ENCODE measurements at places on chromosomes 1 and 21. TPM values are rescaled to one million over a fixed set of nuclear protein-coding genes. Genes with fewer than 3 reads are reported as not detected.
A peak's percentile ranks its signal among the peaks of the same experiment; 100 is the strongest.

GRCh38 chr1:218330043-218330623 is 15.0 kb upstream of the TGFB2 start:
- peak; percentile 27 for DNase-seq

DNA sequence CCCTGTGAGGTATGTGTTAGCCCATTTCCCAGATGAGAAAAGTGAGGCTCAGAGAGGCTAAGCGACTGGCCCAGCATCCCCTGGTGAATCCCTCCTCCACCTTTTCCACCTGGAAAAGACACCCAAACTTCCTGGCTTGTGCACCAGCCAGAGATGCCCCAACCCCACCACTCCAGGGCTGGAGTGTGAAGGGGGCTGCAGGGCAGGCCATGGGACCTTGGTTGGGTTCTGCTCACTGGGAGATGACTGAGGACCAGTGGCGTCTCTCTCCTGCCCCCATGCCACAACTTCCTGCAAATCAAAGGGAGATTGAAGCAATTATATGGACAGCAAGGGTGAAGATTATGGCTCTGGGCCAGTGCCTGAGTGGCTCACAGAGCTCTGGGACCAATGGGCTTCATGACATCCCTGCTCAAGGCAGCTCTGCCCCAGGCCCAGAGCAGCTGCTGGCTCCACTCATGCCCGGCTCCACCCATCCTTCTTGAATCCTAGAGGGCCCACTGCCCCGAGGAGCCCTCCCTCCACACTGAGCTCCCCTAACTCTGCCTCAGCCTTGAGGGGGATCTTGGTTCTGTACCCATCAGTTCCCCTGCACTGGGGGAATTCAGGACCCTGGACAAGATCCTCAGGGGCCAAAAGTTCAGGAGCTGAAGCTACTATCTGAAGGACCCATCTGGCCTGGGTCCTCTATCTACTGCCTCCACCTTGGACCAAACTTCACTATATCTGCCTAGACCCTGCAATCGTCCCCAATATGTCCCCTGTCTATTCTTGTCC is 416.9 kb downstream of the PTPRU start:
- no peak for DNase-seq

SPAG17 gene
- total RNA-seq = 0.67 TPM

- no peak for DNase-seq
Measured at GRCh38 chr21:27173053-27173452, 206.2 kb upstream of the ADAMTS5 start.

GRCh38 chr1:5950994-5951785 is 41.0 kb downstream of the NPHP4 start:
- no peak for DNase-seq

GRCh38 chr21:45403825-45404729 is 888 bp upstream of the COL18A1 start:
- peak; percentile 76 for DNase-seq

RPE65 gene
- 0.91 TPM for total RNA-seq

DNA sequence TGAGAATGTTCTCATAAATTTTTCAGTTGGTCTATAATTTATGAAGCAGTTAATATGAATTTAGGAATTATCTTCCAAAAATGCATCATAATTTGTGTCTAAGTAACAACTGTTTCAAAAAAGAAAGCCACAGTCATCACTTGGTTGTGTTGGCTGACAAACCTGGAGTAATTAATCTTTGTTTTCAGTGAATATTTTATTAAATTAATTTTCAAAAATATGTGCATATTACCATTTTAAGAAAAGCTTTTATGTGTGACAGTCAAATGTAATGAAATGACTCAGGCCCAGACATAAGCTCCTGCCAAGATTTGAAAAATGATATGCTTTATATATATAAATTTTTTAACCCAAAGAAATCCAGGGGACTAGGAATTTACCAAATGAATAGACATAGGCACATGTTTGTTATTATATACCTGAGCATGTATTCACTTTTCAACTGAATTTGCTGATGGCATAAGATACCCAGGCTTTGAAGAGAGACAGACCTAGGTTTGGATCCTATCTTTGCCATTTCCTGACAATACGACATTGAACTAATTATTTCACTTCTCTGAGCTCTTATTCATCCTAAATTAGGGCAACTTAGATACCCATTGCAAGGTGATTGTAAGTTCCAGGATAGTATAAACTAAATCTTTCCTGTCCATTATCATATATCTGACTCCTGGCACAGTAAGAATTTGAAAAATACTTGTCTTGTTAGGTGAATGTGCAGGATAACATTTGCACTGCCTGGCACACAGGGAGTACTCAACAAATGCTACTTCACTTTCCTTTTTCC is 729.5 kb upstream of the ADGRL2 start:
- DNase-seq = no peak

PLA2G2C gene
- not detected for total RNA-seq

GRCh38 chr1:233439721-233440120 is 112.2 kb downstream of the MAP3K21 start:
- DNase-seq = peak; percentile 68

ACTL8 gene
- 2.0 TPM for total RNA-seq

GRCh38 chr1:212291505-212292134 is 6.4 kb downstream of the PPP2R5A start:
- DNase-seq = peak; percentile 20

GRCh38 chr1:40860706-40861223 is 1.4 kb downstream of the CITED4 start:
- DNase-seq = no peak

DNA sequence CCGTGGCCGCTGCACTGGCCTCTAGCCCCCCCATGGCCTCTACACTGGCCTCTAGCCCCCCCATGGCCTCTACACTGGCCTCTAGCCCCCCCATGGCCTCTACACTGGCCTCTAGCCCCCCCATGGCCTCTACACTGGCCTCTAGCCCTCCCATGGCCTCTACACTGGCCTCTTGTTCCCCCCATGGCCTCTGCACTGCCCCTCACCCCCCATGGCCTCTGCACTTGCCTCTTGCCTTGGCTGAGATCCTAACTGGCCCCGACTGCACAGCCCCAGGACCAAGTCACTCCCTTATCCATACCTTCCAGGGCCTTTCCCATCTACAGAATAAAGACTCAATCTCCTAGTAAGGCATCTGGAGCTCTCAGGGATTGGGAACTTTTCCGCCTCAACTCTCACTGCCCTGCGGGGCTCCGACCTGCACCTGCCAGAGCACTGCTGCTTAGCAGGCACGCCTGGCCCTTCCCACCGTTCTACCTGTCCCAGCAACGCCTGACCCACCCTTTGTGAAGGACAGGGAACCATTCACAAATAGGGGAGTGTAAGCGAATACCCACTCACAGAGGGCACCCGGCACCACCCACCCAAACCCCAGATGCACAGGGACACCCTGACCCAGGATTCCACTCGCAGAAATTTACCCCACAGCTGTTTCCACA is 38.8 kb downstream of the ACOT7 start:
- no peak for DNase-seq

- no peak for DNase-seq
Measured at GRCh38 chr1:236147068-236147467, 4.7 kb downstream of the GPR137B start.

GPR37L1 gene
- not detected for total RNA-seq

PUSL1 gene
- total RNA-seq = 28.0 TPM

POU3F1 gene
- total RNA-seq = 3.3 TPM

DNA sequence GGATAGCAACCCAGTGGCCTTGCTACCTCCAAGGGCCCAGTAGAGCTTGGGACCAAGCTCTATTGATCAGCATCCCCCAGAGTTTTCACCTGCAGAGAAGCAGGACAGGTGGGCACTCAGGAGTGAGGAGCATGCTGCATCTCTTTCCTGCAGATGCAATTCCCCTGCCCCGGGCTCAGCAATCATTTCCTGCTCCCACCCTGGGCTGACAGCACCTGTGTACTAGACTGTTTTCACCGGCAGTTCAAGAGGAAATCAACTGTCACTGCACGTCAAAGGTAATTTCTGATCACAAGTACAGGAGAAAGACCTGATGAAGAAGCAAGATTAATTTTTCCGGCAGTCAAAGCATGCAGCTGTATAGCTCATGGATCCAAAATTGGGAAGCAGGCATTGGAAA is 8.8 kb upstream of the NT5C1A start:
- DNase-seq = no peak

DNA sequence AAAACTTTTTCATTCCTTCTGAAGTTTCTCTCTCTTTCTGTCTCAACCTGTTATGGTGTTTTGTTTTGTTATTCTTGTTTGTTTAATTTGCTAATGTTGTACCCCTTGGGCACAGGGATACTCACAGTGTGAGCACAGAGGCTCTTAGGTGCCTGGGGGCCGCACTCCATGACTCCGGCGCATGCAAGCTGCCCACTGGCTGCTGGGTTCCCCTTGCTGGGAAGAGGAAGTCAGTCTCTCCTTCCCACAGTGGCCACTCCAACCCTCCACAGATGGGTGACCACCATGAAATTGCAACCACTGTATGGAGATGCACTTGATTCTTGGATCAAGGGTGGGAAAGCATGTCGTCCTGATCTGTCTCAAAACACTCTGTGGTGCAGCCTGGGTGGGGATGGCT is 4.6 kb upstream of the CD1A start:
- DNase-seq = no peak

- DNase-seq = no peak
Measured at GRCh38 chr1:227790868-227791267, 24.6 kb upstream of the PRSS38 start.

GRCh38 chr1:47186267-47187185 is 3.3 kb downstream of the PDZK1IP1 start:
- DNase-seq = no peak

ZNF593 gene
- total RNA-seq = 34.4 TPM

- peak; percentile 24 for DNase-seq
Measured at GRCh38 chr1:108575375-108575774, 15.5 kb downstream of the EEIG2 start.

TTC39A gene
- total RNA-seq = 1.4 TPM

SAMD11 gene
- 9.5 TPM for total RNA-seq

DNA sequence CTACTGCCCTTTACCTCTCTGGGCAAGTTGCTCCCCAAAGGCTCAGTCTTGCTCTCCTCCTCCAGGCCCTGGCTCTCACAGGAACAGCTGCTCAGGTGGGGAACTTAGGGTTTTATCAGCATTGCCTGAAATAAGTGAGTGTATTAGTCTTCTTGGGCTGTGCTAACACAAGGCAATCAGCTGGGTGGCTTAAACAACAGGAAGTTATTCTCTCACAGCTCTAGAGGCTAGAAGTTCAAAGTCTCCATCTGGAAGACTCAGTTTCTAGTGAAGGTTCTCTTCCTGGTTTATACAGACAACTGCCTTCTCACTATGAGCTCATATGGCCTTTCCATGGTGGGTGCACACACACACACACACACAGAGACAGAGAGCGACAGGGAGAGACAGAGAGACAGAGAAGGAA is 2.8 kb upstream of the CD1C start:
- DNase-seq = no peak

- peak; percentile 80 for DNase-seq
Measured at GRCh38 chr1:66598670-66599069, 64.7 kb downstream of the SGIP1 start.

- DNase-seq = no peak
Measured at GRCh38 chr1:183808296-183809027, 3.5 kb downstream of the RGL1 start.

DNA sequence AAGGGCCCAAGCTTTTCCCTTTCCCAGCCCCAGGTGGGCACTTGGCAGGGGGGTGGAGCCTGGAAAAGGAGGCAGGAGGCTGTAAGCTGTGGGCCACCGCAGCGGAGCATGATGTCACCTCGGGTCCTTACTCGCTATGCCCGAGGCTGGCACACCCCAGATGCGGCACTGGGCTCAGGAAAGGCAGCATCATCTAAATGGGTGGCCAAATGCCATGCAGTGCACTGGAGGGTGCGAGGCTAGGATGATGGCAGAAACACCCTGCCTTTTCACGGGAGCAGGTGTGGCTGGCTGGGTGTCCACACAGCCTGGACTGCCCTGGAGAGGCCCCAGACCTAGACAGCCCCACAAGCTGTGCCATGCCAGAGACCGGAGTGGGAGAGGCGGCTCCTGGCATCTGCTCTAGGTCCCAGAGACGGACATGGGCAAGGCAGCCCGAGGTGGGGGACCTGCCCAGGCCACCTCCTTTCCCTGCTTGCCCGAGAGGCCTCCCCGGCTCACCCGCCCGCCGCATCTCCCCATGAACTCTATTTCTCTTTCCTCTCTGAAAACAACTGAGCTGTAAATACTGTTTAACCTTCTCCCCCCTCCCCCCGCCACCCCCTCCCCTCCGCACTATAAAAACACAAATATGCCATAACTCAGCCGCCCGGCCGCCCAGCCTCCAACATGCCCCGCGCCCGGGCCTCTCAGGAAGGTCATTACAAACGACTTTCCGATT is 124.7 kb downstream of the CASZ1 start:
- no peak for DNase-seq

NUP210L gene
- total RNA-seq = not detected

DNA sequence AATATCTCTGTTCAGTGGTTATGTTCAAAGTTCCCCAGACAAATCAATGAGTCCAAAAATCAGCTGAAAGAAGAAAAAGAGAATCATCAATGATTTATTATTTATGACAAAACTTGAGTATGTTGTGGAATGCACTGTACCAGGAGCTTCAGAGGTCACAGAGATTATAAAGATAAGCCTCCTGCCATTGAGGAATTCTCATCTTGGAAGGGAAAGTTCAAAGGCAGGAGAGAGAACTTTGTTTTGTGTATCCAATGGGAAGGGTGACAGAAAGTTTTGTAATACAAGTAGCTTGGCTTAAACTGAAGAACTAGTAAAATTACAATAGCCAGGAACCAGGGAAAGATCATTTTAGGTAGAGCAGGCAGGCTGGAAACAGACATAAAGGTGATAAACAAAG is 367.7 kb downstream of the VAV3 start:
- DNase-seq = no peak

DNA sequence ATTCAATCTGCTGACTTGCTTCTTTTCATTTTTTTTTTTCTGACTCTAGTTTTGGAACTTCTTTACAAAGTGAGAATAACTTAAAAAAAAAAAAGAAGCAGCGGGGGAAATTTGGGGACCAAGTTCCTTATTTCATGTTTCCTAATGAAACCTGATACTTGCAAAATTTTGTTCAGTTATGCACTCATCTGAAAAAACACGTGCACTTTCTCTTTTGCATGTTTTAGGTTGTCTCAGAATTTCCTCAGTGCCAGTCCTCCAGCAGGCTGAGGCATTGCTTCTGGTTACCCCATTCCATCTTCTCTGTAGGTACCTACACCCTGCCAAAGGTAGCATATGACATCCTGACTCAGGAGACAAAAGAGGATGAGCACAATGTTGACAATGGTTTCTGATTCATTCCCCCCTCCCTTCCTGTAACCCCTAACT is 299.7 kb downstream of the GRIK1 start:
- no peak for DNase-seq

DNA sequence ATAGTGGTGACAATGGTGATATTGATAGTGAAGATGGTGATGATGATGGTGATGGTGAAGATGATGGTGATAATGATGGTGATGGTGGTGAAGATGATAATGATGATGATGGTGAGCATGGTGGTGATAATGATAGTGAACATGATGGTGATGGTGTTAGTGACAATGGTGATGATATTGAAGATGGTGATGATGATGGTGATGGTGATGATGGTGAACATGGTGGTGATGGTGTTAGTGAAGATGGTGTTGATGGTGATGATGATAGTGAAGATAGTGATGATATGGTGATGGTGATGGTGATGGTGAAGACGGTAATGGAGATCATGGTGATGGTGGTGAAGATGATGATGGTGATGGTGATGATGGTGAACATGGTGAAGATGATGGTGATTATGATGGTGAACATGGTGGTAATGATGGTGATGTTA is 259.2 kb downstream of the MATN1 start:
- DNase-seq = no peak
